ENCODE measurements at places on chromosomes 6 and 20. TPM values are rescaled to one million over a fixed set of nuclear protein-coding genes. Genes with fewer than 3 reads are reported as not detected.

C20orf204 gene
- total RNA-seq = 0.86 TPM

CHRNA4 gene
- 0.16 TPM for total RNA-seq

HLA-DRB1 gene
- total RNA-seq = 27.6 TPM

TFAP2D gene
- not detected for total RNA-seq

C6orf52 gene
- total RNA-seq = 1.7 TPM

DNA sequence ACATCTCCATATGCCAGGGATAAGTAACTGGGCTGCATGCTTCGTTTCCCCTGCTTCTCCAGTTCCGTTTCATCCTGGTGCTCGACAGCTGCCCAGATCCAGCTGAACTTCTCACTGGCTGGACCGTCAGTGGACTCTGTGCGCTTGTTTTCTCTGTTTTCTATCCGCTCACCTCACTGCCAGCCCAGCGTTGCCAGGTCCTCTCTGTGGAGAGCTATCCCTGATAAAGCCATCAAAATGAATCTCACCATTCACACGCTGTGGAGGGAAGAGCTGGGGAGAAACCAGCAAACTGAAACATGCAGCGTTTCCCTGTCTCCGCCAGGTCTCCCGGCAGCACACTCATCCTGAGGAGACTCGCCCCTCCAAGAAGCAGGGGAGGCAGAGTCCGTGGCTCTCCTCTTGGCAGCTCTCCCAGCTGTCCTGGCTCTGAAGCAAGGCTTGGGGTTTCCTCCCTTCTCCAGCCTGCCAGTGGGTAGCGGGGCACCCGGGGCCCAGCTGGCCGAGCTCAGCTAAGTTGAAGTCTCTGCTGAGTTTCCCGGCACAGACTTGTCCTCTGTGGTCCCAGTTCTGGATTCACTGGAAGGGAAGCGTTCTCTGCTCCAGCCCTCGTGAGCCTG, 160.9 kb downstream of the DTNBP1 start:
- DNase-seq = peak; percentile 73

TPBG gene
- total RNA-seq = 4.9 TPM

DNA sequence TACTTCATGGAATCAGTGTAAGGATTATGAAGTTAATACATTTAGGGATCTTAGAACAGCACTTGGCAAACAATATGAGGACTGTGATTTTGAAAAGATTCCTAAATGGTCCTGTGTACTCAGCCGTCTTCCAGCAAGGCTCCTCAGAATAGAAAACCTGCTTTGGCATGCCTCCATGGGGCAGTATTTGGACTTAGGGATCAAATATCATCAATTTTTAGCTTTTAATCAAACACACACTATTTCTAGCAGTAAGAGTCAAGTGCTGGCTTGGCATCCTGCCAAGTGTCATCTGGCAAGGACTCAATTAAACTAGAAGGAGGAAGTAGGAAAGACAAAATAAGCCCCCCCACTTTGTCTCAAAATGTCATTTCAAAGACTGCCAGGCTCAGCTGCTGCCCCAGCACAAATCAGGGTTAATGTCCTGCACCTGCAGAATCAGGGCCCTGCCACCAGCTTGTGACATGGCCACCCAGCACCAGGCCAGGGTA, 40.8 kb downstream of the IYD start:
- DNase-seq = no peak

SEL1L2 gene
- total RNA-seq = 1.4 TPM

DNA sequence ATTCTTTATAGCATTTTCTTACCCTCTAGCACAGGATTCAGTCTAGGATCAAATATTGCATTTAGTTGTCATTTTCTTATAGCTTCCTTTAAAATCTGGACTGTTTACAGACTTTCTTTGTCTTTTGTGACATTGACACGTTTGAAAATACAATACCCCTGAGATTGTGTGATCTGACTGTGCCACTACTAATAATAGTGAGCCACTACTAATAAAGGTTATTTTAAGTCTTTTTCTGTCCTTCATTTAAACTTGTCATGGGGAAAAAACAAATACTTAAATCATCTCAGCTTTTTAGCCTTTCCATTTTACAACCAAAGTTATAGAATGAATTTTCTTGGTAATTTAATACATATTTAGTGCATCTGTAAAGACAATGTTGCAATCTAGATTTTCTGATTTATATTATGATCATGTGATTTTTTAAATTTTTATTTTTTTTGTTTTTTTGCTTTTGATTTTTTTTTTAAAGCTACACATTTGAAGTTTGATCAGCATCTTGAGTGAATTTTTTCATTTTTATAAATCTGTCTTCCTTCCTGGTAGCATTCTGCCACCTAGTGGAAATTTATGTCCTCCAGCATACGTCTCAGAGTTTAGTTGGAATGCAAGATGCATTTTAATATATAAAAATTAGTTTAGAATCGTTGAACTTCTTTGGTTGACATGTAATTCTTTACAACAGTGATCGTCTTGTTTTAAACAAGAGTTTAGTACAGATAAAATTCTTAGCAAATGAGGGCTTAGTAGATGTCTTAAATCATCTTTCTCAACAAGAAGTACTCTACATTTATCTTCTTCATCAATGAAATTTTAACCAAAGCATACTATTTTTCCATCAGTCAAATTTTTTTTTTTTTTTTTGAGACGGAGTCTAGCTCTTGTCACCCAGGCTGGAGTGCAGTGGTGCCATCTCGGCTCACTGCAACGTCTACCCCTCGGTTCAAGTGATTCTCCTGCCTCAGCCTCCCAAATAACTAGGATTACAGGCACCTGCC, 119.4 kb downstream of the NCOA3 start:
- no peak for DNase-seq

LAMA4 gene
- total RNA-seq = 93.9 TPM

POLH gene
- total RNA-seq = 9.8 TPM

DZANK1 gene
- 0.38 TPM for total RNA-seq
